ENCODE measurements at places on chromosomes 13 and 19.
A peak's percentile ranks its signal among the peaks of the same experiment; 100 is the strongest.

- no peak for DNase-seq
Measured at GRCh38 chr13:30968846-30969245, 36.4 kb downstream of the TEX26 start.

DNA sequence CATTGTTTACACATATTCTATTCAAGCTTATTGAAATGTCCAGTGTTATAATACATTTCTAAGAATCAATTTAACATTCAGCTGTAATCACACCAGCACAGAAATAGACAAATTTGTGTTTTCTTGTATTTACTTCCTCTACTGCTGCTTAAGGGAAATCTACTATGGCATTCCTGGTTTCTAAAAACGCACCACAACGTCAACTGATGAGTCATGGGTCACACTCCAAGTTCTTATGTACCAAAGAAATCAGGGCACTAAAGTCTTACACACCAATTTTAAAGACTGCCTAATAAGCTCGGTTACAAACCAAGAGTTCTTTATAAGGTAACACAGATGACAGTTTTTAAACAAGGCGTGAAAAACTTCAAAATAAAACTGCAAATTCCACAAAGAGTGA, 13.2 kb downstream of the LNX2 start:
- peak; percentile 14 for DNase-seq

GRCh38 chr19:13869281-13869680, 7.7 kb upstream of the NANOS3 start:
- no peak for DNase-seq

DNA sequence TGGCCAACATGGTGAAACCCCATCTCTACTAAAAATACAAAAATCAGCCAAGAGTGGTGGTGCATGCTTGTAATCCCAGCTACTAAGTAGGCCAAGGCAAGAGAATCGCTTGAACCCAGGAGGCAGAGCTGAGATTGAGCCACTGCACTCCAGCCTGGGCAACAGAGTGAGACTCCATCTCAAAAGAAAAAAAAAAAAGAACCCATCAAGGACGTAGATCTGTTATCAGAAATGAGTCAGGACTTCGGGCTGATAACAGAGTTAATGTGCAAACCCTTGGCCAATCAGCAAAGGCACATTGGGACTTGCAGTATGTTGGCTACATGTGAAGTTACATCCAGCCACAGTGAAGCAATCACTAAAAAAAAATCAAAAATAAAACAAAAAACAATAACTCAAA, 4.8 kb upstream of the LGALS7B start:
- DNase-seq = no peak

GRCh38 chr13:67008075-67008668, 222.0 kb downstream of the PCDH9 start:
- no peak for DNase-seq

DNA sequence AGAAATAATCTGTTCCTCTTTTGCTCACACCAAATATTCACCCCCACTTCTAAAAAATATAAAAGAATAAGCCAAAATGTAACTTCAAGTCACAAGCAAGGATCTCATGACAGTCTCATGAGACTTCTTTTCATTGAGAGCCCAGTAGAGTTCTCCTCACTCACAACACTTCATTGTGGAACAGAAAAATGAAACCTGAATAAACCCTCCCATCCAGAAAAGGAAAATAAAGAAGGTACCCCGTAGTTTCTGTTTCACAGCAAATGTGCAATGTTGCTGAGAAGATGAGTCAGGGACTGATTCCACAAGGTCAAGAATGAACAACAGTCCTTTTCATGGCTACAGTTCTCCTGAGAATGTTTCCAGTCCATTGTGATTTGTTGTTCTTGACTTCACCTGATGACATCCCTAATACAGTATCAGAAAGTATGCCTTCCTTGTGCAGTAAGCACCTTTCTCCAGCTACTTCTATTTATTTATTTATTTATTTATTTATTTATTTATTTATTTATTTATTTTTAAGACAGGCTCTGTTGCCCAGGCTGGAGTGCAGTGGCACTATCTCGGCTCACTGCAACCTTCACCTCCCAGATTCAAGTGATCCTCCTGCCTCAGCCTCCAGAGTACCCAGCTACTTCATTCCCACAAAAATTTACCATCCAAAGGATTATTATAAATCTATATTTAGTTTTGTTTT, 6.4 kb upstream of the ZNF841 start:
- no peak for DNase-seq

- no peak for DNase-seq
Measured at GRCh38 chr13:94419925-94420305, 59.6 kb downstream of the DCT start.

- no peak for DNase-seq
Measured at GRCh38 chr13:77544355-77544754, 8.8 kb downstream of the SCEL start.

DNA sequence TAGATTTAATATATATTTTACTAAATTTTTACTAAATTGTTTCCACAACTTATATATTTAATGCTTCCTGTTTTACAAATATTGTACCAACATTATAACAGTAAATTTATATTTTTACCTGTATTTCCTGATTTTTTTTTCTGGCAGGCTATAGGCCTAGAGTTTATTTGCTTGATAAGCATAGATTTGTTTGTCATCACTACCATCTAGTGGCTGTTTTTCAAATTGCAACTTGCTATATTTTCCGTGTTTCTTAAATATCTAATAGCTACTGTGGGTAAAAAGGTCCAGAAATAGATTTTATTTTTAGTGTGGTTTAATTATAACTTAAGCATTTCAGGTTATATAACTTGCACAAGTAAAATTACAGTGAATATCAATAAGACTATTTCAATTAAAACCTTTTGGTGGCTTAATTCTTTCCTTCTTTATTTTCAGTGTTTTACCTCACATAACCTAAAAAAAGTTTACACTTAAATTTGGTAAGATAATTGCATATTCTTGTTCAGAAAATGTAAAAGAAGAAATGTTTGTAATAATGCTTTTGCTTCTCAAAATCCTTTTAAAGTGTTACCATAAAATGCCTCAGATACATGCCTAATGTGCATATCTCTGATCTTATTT, 60.6 kb downstream of the NDFIP2 start:
- DNase-seq = peak; percentile 48

DNA sequence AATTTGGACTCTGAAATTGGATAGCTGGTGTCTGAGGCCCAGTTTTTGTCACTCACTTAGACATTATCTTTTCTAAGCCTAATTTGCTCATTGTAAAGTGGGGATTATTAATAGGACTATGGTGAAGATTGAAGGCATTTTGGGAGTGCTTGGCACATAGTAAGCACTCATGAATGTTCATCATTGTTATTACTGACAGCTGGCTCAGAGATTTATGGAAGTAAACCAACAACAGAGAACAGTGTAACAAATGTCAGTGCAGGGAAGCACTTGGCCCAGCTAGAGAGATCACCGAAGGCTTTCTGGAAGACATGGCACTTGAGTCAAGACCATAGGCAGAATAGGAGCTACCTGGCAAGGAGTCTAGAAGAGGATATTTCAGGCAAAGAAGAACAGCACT, 92.3 kb downstream of the RFC3 start:
- DNase-seq = no peak

- no peak for DNase-seq
Measured at GRCh38 chr13:111390522-111391270, 70.3 kb downstream of the TEX29 start.

DNA sequence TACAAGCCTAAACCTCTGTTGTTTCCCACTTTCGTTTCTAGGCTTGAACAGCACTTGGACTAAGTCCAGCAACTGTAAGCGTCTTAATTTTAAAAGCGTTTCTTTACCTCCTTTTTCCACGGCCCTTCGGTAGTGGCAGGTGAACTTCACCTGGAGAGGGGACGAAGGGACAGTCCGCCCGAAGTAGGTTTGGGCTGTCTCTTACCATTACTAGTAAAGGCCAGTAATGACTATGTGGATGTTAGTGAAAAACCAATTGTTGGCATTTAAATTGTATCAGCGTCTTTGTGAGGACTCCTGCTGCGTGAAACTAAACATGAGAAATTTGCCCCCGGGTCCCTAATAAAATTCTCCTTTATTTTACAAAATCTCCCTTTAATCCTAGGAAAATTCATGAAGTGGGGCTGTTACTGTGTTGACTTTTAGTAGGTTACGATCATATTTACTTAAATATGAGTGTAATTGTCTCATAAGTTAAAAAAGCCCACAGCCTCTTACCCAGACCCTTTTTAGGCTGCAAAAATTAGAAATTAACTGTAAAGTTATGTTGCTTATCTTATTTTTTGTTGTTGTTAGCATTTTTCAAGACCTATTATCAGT, 983 bp downstream of the ITM2B start:
- DNase-seq = peak; percentile 68

GRCh38 chr19:44905437-44906160, at the start of gene APOE:
Gene APOE, plus strand, starts transcription at chr19:44905796. Its CDS starts 829 bp downstream, at chr19:44906625.
- DNase-seq = no peak

DNA sequence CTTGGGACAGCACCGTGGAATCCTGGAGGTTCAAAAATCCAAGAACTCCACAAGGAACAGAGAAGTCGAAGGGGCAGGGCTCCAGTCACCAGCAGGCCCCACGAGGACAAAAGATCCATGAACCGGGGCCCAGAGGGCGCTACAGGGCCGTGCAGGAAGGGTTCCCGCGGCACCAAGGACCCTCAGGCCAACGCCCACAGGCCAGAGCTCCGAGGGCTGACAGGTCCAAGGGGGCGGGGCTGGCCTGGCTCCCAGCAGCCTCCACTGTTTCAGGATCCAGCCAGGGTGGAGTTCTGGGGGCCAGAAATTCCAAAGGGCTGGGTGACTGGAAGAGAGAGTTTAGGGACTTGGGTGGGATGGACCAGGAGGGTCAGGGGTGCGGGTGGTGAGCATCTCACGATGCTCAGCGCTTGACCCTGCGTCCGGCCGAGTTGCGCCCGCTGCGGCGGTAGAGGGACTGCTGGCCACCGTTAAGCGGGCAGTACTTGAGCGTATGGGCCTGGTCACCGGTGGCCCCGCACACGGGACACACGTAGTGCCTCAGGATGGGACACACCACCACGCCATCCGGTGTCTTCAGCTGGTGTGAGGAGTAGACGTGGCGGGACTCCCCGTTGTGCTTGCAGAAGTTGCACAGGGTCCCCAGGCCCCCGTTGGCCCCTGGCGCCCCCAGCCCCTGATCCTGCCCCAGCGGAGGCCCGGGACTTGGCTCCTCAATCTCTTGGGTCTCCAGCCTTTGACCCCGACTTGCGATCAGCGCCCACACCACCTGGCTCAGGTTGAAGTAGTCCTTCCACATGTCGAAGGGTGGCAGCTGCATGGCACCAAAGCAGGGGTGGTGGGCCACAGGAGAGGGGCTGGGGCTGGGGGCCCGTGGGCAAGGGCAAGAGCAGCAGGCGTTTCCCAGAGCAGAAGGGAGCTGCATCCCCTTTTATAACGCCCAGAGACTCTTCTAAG, at the start of gene NANOS2:
Gene NANOS2 (minus strand): TSS at position 905 of the 957 bp plus-strand sequence. CDS start 85 bp downstream, at position 820.
- peak; percentile 20 for DNase-seq

DNA sequence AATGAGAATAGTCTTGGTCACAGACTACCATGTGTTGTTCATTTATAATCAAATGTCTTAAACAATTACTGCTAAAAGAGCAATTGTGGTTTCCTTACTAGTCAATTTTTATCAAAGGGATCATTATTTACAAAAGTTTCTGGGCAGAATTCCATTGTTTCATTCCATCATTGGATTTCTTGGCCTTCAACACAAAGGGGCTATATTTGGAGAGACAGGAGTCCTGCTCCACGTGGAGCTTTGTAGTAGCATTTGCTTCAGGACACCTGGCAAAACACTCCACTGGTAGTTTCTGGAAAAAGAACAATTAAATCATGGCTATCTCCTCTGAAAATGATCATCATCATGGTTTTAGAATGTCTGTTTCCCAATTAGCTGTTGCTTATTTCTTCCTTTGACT, 22.3 kb upstream of the STARD13 start:
- no peak for DNase-seq

- no peak for DNase-seq
Measured at GRCh38 chr13:21777813-21778212, 106.9 kb downstream of the FGF9 start.

GRCh38 chr13:38767506-38768265, 80.8 kb downstream of the FREM2 start:
- no peak for DNase-seq

DNA sequence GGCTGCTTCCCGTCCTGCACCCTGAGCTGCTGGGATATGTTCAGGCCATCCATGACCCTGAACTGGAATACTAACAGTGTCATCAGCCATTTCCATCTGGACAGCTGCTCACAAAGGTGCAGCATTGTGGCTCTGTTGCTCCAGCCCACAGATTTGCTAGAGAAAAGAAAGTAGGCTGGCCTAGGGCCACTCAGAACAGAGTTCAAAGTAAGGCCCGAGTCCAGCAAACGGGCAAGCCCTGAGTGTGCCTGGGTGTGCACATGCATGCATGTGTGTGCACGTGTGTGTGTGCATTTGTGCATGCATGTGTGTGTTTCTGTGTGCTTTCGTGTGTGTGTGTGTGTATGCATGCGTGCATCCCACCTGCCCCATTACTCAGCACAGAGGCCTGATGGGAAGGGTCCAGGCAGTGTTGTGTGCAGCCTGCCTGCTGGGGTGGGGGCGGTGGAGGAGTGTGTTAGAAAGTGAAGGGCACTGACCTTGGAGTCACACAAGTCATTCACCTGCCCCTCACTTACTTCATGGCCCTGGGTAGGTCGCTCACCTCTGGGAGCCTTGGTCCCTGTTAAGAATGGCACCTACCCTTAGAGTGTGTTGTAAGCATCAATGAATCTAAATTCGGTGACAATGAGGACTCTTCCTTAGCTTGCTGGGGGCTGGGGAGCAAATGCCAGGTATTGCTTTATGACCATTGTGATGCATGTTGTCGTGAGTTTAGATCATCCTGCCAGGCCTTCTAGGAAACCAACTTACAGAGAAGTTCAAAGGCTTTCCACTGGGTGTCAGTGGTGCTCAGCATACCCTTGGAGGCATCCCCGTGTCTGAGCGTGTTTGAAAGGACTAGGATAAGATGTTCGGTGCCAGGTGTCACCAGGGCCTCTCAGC, 53.2 kb downstream of the GPR12 start:
- peak; percentile 36 for DNase-seq

DNA sequence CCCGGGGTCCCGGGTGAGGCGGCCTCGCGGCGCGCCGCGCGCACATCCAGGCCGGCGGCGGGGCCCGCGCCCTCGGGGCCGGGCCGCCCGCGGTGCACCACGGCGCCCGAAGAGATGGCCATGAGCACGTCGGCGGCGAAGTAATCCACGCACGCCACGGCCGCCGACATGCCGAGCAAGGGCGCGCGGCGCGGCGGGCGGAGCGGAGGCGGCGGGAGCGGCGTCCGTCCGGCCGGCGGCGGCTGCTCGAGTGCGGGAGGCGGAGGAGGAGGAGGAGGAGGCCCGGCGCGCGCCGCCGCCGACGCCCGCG, at the start of gene KLF16:
Gene KLF16 (minus strand): TSS at position 252 of the 310 bp plus-strand sequence. CDS start 82 bp downstream, at position 170.
- no peak for DNase-seq

DNA sequence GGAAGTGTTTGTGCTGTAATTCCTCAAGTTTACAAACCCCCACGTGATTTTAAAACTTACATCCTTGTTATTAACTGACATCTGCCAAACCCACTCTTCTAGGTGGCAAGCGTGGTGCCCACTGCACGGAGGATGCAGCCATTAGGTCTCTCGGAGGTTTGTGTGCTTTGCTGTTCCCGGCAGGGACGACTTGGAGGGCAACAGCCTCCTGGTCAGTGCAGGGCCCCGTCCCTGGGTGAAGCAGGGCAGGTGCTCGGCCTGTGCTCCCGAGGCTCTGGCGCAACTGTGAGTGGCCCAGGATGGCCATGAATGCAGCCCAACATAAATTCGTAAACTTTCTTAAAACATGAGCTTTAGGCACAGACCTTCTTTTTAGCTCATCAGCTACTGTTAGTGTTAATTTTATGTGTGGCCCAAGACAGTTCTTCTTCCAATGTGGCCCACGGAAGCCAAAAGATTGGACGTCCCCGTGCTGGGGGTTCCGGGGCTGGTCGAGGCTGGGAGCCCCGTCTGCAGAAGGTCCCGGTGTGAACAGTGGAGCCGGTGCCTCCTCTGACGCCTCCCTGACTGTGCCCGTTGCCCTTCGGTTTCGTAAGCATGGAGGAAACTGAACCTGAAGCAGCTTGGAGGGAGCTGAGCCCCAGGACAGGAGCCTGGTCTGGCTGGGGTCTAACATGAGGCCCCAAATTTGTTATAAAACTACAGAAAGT, 11.9 kb downstream of the GAS6 start:
- peak; percentile 4 for DNase-seq

Data from RPMI8226 (cell line).